ENCODE measurements at places on chromosomes 5 and 9.

GRCh38 chr5:5221724-5222123 lies 81.6 kb downstream of the ADAMTS16 start:
- no peak for DNase-seq

GRCh38 chr5:101675510-101676219 lies 620.4 kb downstream of the SLCO4C1 start:
- DNase-seq, result no peak

DNA sequence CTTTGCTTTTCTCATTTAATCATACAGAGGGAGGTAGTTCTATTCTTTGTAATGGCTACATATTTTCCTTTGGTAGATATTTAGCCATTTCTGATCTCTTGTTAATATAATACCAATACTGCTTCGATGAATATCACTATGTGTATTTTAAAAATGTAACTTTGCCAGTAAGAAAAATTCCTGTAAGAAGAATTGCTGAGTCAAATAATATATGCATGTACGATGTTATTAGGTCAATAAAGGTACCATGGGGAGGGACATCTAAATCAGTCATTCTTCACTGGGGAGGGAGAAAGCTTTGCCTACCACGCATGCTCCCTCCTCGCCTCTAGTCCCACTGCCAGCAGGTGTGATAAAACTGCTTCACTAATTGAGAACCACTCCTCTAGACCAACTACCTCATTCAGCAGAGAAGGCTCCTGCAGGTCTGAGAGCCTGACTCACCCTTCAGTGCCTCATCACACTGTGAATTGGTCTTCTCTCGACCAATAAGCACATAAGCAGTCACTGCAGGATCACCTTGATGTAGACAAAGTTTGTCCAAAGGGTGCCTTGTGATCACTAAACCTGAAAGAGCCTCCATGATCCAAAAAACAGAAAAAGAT lies 56.1 kb upstream of the TBCA start:
- no peak for DNase-seq

DNA sequence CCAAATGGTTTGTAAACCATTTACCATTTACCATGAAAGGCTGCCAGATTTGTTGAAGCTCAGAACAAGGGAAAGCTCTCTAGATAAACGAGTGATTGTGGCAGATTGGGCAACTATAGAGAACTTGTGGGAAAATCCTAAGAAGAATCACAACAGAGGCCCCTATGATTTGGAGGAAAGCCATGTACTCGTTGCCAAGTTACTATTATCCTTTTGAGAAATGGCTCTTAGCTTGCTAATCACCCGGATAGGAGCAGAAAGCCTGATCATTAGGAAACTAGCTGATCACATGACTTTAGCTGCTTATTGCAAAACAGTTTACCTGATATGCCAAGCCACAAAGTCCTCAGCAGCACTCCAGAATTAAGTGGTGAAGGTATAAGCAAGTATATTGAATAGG lies 23.5 kb upstream of the ATG10 start:
- no peak for DNase-seq

- DNase-seq, result no peak
Observed at GRCh38 chr5:6584101-6584645, 48.7 kb downstream of the NSUN2 start.

GRCh38 chr5:6019612-6020011 lies 358.7 kb downstream of the MED10 start:
- DNase-seq, result no peak

GRCh38 chr9:90035471-90035870 lies 430.7 kb downstream of the GADD45G start:
- DNase-seq, result no peak

- no peak for DNase-seq
Observed at GRCh38 chr9:16526380-16526779, 344.1 kb downstream of the BNC2 start.

GRCh38 chr5:135012033-135012588 lies 21.9 kb downstream of the PITX1 start:
- no peak for DNase-seq

DNA sequence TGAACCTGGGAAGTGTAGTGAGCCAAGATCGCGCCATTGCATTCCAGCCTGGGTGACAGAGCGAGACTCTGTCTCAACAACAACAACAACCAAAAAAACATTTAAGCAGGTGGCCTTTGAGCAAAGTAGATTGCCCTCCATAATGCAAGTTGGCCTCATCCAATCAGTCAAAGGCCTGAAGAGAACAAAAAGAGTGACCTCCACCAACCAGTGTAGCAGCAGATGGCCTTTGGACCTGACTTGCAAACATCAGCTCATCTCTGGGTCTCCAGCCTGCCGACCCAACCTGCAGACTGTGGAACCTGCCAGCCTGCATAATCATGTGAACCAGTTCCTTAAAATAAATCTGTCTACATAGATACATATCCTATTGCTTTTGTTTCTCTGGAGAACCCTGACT lies 7.5 kb downstream of the FRRS1L start:
- DNase-seq, result no peak

GRCh38 chr5:111223101-111223786 lies 940 bp upstream of the CAMK4 start:
- no peak for DNase-seq

GRCh38 chr5:147685993-147686392 lies 96.5 kb downstream of the JAKMIP2 start:
- no peak for DNase-seq

DNA sequence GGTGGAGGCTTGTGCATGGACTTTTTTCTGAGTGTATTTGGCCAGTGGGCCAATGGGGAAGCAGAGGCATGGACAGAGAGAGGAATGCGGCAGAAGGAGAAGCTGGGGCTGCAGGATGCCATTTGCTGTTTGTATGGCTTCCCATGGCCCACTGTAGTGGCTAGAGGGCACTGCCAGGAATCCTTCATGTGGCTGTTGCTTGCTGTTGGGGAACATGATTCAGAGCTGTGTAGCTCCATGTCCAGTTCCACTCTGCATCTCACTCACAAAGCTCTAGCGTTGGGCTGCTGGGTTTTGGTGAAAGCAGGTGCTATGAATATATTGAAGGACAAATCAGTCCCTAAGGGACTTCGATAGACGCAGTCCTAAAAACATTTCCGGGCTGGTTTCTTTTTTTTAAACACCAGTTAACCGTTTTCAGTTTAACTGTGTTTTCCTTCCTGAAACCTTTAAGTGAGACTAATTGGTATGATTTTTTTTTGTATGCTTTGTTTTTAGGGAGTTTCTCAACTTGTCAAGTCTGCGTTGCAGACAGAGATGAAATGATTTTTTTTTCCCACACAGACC lies 51.3 kb downstream of the SLC22A5 start:
- peak; percentile 59 for DNase-seq

DNA sequence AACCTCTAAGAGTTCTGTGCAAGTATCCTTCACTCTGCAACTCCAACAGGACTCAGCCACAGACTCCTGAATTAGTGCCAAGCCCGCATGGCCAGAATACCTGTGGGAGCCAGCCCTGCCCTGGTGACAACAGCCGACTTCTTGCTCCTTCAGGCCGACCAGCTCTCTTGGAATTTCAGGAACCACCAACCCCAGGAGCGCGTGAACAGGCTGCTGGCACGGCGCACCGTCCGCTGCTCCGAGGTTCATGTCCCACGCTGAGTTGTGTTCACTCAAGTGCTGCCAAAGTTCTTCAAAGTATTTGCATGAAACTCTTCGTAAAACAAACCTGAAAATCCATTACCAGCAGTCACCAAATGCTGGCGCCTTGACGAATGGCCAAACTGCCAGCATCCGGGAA lies 232.8 kb downstream of the NR2F1-AS1 start:
- DNase-seq, result no peak

DNA sequence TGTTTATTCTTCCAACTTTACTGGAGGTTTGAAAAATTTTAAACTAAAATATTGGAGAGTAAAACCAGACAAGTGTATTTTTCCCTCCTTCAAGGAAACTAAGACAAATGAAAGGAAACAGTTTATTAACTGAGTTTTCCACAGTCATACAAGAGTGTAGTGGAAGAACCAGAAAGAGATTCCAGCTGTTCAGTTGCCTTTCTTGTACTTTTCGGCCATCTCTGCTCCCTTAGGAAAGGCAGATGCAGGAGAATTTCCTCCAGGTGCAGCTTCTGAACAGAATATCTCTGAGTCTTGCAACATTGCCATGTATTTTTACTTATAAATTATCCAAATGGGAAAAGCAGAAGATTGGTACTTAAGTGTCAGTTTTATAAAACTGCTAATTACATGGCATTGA lies 217.1 kb downstream of the MAST4 start:
- DNase-seq, result no peak

- peak; percentile 19 for DNase-seq
Observed at GRCh38 chr9:135480071-135480939, 723 bp downstream of the PPP1R26 start.

DNA sequence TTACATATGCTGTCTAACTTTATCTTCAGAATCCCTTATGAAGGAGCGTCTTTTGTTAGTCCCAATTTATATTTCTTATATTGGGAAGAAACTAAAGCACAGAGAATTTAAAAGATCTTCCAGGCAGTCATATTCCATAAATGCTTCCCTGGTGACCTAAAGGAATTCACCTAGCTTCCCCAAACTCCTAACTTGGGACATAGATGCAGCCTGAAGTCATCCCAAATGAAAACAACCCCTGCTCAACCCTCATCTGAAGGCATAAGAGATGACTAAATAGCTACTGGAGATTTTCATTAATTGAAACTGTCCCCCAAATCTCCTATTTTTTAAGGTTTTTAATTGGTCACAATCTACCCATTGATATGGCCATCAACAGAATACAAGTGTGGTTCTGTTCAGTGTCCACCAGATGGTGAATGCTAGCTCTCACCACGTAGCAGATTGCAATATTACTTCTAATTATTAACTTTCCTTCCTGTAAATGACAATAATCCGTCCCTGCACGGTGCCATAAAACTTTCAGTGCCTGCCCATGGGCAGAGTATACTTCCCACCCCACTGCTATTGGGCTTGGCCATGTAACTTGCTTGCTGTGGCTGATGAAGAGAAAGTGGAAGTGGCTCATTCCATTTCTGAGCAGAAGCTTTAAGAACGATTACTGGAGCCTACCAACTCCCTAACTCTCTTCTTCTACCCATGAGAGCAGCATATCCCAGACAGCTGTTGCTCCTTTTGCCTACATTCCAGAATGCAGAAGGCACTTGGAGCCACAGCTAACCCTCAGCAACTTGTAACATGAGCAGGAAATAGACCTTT lies 18.7 kb downstream of the PRUNE2 start:
- no peak for DNase-seq

GRCh38 chr5:66239034-66239433 lies 94.9 kb downstream of the SREK1 start:
- DNase-seq, result no peak

DNA sequence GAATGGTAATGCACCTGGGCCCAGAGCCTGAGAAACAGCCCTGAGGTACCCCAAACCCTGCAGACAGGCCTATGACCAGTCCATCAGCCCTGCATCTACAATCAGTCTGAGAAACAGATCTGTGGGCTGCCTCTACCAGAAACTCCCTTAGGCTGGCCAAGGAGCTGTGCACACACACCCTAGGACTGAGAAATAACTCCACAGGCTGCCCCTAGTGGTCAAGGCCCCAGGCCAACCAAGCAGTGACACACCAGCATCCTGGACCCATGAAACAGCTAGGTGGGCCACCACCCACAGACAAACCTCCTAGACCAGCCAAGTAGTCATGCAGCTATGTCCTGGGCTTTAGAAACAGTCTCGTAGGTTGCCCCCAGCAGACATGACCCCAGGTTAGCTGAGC lies 253.6 kb upstream of the VLDLR start:
- DNase-seq, result no peak

- no peak for DNase-seq
Observed at GRCh38 chr9:30522061-30522460, 1862.4 kb upstream of the ACO1 start.

- DNase-seq, result peak; percentile 85
Observed at GRCh38 chr9:35664531-35665470, at the start of gene ARHGEF39. Gene ARHGEF39, minus strand, starts transcription at chr9:35665195. Its CDS starts 26 bp downstream, at chr9:35665169.

GRCh38 chr9:326667-327066 lies 112.0 kb downstream of the DOCK8 start:
- no peak for DNase-seq

- DNase-seq, result no peak
Observed at GRCh38 chr9:96214635-96215034, 87.3 kb downstream of the HSD17B3 start.

GRCh38 chr9:106577121-106577520 lies 285.8 kb upstream of the ZNF462 start:
- DNase-seq, result no peak

DNA sequence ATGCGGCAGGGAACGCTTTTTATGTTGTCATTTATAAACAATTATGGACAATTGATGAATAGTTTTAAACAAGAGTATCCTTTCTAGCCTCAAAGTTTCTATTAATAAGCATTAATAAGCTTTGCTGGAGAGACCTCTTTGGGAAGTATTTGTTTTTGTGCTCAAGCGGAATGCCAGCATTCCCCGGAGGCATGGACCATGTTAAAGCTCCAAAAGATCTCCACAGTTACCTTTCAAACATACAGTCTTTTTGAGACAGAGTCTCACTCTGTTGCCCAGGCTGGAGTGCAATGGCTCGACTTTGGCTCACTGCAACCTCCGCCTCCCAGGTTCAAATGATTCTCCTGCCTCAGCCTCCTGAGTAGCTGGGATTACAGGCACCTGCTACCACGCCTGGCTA lies 9.6 kb downstream of the MSANTD3 start:
- no peak for DNase-seq
